Natural killer cell (primary cell): ENCODE measurements at places on chromosomes 7 and 10. TPM values are rescaled to one million over a fixed set of nuclear protein-coding genes. Genes with fewer than 3 reads are reported as not detected.

GRCh38 chr10:22478555-22479334, 133.4 kb downstream of the SPAG6 start:
- no peak for DNase-seq

GRCh38 chr7:156578578-156578940, 62.0 kb upstream of the RNF32 start:
- no peak for DNase-seq

DNA sequence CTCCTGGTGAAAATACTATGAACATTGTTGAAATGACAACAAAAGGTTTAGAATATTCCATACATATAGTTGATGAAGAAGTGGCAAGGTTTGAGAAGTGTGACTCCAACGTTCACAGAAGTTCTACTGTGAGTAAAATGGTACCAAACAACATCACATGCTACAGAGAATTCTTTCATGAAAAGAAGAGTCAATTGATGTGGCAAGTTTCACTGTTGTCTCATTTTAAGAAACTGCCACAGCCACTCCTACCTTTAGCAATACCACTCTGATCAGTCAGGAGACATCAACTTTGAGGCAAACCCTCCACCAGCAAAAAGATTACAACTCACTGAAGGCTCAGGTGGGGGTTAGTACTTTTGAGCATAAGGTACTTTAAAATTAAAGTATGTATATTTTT, 693.3 kb downstream of the GRID1 start:
- no peak for DNase-seq

DNA sequence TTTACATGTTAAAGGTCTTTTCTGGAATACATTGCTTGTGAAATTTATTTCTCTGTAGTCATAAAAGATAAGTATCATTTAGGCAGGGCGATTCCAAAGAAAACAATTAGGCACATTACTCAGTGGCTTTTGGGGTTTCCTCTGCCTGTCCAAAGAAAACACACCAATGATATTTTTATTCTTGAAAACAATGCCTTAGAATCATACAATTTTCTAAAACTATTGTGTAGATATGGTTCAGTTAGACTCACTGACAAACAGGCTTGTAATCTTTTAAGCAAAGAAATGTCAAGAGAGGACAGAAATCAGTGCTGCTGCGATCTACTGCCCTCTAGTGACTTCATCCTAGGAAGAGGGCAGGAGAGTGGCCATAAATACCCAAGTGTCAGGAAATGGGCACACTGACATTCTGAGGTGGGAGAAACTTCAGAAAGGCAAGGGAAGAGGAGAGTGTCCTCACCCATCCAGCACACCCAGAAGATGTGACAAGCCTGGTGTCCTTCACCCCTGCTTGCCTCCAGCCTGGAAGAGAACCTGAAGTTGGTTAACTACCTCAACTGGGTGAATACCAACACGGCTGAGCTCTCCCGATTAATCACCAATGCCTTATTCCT, 120.5 kb downstream of the GALNT11 start:
- peak; percentile 70 for DNase-seq

Gene HMX2
- total RNA-seq: not detected

Gene KCP
- 0.49 TPM for total RNA-seq

Gene NDUFB8
- 151 TPM for total RNA-seq

Gene RAB19
- total RNA-seq: 3.3 TPM

Gene CYP3A5
- total RNA-seq: 0.14 TPM
